ENCODE measurements at places on chromosomes 6 and 20.

- peak; percentile 61 for DNase-seq
Observed at GRCh38 chr6:11682561-11682975, 96.0 kb downstream of the ADTRP start.

DNA sequence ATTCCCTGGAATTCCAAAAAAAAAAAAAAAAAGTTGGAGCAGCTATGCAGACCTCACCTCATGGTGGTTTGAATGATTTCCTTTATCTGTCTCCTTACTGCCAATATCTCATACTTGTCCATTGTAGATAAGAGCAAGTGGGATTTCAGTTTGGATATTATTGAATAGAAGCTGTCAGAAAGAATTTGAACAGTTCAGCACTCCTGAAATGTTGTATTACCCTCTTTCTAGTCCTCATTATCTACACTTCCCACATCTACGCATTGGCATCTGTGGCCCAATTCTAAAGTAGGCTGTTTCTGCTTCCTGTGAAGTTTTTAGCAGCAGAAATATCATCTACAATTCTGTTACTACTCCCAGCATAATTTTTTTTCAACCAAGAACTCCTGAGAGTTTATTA, 68.2 kb upstream of the KHDRBS2 start:
- no peak for DNase-seq

- no peak for DNase-seq
Observed at GRCh38 chr6:56668158-56668557, 25.5 kb upstream of the DST start.

DNA sequence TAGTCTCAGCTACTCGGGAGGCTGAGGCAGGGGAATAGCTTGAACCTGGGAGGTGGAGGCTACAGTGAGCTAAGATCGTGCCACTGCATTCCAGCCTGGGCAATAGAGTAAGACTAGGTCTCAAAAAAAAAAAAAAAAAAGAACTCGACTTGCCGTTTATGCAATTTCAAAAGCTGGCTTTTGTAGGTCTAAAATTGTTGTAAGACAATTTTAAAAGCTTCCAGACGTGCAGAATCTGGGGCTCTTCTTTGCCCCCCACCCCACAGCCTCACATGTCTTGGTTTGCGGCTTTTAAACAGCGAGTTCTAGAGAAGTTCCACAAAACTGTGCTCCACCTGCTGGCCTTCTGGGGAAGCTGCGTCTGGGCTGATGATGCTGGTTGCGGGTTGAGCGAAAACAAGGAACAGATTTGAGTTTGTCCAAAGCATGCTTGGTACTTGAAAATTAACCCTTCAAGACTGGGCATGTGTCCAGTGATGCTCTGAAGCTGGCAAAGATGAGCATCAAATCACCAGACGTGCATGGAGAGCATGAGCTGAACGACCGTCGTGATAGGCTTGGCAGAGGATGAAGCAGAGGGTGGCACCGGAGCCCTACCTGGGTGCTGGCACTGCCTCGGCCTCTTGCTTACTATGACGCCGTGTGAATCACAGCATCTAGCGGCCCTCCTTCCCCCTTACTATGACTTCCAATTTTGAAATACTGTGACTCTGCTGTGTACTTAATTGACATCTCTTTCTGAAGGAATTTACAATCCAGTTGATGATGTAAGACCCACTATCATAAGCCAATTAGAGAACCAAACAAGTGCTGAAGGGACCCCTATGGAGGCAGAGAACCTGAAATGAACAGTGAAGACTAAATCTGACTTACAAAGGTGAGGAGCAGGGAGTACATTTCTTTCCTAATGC, 171.4 kb downstream of the GMPR start:
- peak; percentile 67 for DNase-seq

DNA sequence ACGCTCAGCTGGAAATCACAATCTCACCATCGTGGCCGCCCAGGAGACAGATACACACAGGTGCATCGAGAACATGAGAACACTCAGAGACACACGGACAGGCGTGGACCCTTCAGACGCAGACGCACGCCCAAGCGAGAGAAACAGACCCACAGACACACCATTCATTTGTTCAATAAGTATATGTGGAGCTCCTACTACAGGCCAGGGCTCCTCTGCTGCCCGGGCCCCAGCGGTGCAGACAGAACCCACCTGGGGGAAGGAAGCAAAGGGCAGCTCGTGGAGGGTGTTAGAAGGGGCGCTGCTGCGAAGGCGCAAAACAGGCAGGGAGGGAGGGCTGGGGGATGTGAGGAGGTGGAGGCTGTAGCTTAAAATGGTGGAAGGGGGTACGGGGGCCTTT, 39.2 kb downstream of the SRC start:
- DNase-seq: no peak

- DNase-seq: no peak
Observed at GRCh38 chr6:36113049-36113448, 17.3 kb upstream of the MAPK13 start.

- peak; percentile 5 for DNase-seq
Observed at GRCh38 chr6:48136856-48137255, 25.9 kb upstream of the PTCHD4 start.

- DNase-seq: no peak
Observed at GRCh38 chr6:67045076-67045475, 1338.0 kb upstream of the EYS start.

DNA sequence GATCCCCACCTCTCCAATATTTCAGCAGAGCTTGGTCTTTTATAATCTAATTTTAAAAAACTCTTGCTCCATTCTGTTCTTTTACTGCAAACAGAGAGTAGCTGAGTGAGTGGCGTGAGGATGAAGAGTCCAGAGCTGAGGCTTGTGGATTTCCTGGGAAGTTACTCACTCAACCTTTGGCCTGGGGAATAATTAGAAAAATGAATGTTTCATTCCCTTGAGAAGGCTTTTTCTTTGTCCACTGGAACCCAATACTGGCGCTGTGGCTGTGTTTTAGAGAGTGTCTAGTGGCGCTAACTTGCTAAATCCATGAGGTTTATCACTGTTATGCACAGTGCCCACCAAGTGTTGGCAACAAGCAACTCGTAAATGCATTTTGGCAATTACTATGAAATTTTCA, 251.5 kb downstream of the HIVEP2 start:
- DNase-seq: peak; percentile 88

DNA sequence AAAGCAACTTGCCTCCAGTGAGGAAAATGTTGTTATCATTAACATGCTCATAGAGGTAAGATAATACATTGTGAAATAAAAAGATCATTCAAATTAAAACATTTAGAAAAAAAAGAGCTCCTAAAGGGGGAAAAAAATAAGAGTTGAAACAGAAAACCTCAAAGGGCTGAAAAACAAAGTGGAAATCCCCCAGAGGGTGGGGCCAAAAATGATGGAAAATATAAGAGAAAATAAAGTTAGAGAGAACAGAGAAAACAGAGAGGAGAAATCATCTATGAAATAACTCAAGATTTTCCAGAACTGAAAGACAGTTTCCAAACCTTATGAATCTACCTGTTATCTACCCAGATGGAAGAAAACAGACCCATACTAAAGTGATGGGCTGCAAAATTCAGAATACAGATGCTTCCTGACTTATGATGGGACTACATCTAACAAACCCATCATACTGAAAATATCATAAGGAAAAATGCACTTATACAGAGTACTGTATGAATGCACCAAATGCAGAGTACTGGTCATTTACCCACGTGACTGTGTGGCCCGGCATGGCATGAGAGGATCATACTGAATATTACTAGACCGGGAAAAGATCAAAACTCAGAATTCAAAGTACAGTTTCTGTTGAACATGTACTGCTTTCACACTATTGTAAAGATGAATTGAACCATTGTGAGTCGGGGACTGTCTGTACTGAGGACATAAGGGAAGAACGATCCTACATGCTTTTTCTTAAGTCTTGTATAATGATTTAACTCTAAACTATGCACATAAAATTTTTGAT, 4.0 kb downstream of the ZBTB24 start:
- DNase-seq: no peak

DNA sequence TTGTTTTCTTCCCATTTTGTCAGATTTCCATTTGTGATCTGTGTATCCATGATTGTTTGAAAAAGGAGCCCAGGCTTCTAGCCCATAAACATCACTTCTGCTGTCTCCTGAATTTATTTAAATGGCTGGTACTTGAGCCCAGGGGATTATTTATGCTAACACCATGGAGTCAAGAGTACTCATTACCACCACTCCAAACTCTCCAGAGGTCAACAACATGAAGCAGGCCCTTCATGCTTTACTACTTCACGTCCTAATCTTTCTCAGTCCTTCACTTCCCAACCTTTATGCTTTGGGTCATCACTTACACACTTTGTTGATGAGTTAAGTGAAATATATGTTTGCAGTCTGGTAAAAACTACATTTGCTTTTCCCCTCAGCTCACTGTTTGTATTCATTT, 247.8 kb downstream of the BMP2 start:
- DNase-seq: no peak

DNA sequence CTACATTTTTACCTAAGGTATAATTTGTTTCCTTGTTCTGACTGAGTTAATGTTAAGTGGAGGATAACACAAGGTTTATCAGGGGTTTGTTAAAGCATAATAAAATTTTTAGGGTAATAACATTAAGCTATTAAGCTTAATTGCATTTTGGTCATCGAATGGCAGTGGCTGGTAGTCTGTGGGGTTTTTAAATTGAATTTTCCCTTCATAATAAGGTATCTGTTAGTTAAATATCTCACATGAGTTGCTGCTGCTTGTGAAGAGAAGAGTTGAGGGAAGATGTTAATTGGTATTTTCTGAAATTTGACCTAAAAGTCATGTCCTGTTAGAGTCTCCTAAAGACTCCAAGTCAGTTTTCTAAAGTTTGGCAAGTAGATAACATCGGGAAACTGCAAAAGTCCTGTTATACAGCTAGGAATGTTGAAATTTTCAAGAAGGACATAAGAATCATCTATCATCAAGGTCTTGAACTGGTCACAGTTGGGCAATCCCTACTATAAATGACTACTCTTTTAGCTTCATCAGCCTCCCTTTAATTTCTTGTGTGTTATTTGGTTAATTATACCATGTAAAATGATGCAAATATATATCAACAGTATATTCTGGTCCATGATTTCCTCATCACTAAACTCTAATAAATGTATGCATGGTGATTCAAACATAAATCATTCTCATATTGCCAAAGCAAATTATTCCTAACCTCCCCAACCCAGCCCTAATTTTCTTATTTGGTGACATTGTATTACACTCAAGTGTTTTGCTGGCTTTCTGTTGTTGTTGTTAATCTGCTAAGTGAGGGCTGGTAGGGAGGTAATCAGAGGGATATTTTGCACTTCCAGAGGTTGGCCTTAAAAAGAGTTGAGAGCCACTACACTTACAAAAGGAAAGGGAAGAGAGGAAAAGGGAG, 64.0 kb downstream of the MAP3K5 start:
- DNase-seq: no peak

GRCh38 chr20:52010541-52010940, 181.0 kb downstream of the ZFP64 start:
- no peak for DNase-seq

- DNase-seq: peak; percentile 73
Observed at GRCh38 chr6:117547688-117548621, 54.4 kb downstream of the GOPC start.

DNA sequence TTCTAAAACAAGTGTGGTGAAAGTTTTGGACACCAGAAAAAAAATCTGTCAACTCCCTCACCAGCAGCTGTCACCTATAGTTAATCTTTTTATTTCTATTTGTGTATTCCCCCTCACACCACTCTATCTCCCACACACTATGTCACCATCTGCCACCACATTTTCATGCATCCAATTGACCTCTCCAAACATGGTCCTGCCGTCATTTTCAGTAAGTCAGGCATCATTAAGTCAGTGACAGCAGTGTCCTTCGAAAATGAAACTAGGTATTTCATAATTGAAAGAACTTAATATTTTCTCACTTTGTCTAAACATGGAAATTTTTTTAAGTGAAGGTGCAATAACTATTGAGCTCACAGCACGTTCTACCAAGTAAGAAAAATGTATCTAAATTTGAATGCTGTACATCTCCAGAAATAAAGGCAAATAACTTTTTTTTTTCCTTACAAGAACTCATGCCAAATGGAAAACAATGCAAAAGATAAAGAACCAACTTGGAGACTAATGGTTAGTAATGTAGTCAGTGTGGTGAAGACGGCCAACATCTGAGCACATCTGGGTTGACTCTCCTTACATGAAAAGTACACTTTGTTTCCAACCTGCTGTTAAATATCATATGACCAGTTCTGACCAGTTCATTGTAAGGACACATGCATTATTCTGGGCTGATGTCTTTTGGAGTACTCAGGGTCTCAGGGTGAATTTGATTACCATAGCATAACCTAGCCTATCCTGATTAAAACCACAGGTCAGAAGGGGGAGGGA, 623.3 kb upstream of the MANEA start:
- DNase-seq: no peak

DNA sequence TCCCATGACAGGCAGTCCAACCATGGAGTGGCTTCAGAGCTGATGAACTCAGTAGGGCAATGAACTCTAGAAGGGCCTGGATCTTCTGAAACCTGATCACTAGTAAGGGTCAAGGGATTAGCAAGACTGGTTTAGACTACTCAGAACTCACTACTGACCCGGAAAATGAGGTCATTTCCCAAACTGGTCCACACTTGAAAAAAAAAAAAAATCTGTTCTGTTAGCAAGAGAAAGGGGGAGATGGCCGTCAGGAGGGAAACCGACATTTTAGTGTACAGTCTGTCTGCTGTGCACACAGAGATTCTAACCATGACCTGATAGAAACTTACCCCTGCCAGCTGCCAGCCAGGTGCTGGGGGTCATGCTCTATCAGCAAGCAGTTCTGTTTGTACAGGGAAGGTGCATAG, 262.4 kb upstream of the AGPAT4 start:
- DNase-seq: peak; percentile 1

DNA sequence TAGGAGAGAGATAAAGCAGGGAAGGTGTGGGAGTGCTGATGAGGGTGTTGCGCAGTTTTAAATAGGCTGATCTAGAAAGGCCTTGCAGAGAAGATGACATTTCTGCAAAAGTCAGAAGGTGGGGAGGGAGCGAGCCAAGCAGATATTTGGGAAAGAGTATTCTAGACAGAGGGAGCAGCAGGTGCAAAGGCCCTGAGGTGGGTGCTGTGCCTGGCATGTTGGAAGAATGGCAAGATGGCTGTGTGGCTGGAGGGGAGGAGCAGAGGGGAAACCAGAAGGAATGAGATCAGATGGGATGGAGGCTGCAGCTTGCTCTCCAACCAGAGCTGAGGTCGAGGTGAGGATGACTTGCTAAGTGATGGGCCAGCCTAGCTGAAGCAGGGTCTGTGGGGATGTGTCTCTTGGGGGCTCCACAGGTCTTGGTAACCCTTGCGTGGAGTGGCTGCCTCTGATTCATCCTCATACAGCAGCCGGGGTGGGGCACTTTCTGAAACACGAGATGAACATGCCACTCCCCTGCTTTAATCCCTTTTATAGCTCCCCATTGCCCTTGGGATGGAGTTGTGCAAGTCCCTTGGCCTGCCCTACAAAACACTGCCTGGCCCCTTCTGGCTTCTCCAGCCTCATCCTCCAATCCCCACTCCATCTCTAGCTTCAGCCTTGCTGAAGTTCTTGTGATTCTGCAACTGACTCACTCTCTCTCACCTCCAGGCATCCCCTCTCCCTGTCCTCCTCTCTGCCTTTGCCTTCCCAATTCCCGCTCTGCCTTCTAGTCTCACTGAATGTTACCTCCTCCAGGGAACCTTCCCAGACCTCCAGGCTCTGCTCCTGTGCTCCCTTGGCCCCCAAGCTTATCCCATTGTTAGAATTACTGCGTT, 94.1 kb downstream of the CDH22 start:
- DNase-seq: no peak

Data from EL (cell line).